ENCODE measurements at places on chromosomes 12 and 14. TPM values are rescaled to one million over a fixed set of nuclear protein-coding genes. Genes with fewer than 3 reads are reported as not detected.

- DNase-seq = no peak
These were observed 743 bp upstream of the CAND1 start for GRCh38 chr12:67268335-67268895.

- peak; percentile 22 for DNase-seq
These were observed 6.5 kb downstream of the NFE2 start for GRCh38 chr12:54294152-54294952.

DNA sequence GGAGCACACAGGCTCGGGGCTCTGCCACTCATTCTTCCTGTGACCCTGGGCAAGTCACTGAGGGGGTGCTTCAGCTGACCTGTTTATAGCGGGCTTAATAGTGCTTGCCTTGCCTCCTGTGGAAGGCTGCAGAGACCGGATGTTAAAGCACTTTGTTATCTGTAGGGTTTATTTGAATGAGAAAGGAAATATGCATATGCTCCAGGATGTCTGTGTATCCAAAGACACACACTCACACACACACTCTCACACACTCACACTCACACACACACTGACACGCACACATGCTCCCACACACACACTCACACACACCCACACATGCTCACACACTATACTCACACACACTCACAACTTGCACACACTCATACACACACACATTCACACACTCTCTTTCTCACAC, 56.1 kb upstream of the DDX11 start:
- DNase-seq = no peak

- no peak for DNase-seq
These were observed 1.0 kb downstream of the KLRK1 start for GRCh38 chr12:10388624-10389413.

- no peak for DNase-seq
These were observed 312.1 kb downstream of the ITPR2 start for GRCh38 chr12:26520869-26521268.

GRCh38 chr14:33126433-33126832, 187.8 kb downstream of the NPAS3 start:
- DNase-seq = no peak

GRCh38 chr12:120620624-120621023, 19.8 kb upstream of the CABP1 start:
- DNase-seq = no peak

- DNase-seq = no peak
These were observed 58.5 kb upstream of the METAP2 start for GRCh38 chr12:95415451-95415850.

DNA sequence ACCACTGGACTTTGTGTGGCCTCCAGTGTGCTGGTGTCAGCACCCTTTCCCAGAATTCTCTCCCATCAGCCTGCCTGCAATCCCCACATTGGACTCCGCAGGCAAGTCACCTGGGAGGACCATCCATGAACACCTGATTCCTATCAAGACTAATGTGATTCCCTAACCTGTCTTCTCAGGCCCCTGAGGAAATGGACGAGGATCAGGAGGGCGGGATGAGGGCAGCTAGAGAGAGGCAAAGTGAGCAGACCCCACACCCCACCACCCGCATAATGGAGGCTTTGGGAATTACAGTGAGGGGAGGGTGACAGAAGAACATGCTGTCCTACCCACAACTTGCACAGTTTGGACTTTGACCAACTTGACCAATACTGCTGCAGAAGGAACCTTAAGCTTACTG, 60.9 kb upstream of the RFX4 start:
- no peak for DNase-seq

DNA sequence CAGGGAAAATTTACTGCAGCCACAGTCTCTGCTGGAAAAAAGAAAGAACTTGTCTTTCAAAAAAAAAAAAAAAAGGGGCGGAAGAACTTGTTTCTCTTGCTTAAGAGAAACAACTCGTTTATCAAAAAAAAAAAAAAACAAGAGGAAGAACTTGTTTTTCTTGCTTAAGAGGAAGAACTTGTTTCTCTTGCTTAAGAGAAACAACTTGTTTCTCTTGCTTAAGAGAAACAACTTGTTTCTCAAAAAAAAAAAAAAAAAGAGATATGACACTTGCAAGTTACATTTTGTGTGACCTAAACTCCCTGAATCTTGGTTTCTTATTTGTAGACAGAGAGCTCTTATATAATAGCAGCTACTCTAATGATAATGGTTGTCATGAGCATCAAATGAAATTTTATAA, 44.7 kb upstream of the USP15 start:
- DNase-seq = no peak

DNA sequence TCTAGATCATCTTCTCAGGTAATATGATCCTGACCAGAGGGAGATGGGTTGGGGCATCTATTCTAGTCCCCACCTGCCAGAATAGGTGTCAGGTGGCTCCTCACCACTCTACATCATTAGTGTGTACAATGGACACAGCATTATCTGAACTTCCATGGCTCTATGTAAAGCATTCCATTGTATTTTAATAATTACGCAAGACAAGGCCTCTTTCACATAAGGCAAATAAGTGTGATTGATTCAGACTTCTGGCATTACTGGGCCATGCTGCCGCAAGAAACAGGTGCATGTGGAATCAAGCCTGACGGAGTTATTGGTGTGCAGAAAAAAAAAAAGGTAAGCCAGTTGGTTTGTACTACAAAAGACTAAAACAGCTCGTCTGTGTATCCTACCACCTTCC, 3.1 kb upstream of the DDHD1 start:
- no peak for DNase-seq

- DNase-seq = no peak
These were observed 2.7 kb downstream of the CFAP251 start for GRCh38 chr12:121921066-121921465.

GRCh38 chr14:64738281-64738804, 34.1 kb downstream of the PLEKHG3 start:
- DNase-seq = no peak

GRCh38 chr14:104563191-104563741, 16.3 kb upstream of the C14orf180 start:
- no peak for DNase-seq

DNA sequence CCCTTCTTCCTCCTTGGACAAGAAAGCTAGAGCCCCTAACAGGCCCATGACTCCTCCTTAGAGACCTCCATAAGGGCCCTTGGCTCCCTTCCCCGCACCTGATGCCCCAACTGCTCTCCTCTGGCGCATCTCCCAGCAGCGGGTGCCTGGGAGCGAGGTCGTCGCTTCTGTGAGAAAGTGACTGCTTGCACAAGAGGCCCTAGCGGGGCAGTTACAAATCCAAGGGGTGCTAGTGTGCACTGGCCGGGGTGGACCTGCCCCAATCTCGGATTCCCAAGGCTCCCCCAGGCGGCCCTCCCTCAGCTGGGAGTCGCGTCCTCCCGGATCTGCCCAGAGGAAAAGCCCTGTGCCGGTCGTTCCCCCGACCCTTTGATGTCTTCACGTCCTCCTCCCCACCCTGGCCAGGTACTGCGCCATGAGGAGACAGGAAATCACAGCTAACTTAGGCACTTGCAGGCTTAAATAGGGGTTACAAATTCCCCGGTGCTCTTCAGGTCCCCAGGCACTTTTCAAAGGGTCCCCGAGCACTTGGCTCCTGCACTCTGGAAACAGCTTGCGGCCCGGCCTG, 2.8 kb downstream of the NKX2-8 start:
- DNase-seq = no peak

GRCh38 chr14:22515929-22516328, 73.1 kb downstream of the DAD1 start:
- no peak for DNase-seq

- no peak for DNase-seq
These were observed 25.9 kb upstream of the EDDM3A start for GRCh38 chr14:20719777-20720176.

- no peak for DNase-seq
These were observed 26.8 kb downstream of the DUSP6 start for GRCh38 chr12:89325495-89325894.

DNA sequence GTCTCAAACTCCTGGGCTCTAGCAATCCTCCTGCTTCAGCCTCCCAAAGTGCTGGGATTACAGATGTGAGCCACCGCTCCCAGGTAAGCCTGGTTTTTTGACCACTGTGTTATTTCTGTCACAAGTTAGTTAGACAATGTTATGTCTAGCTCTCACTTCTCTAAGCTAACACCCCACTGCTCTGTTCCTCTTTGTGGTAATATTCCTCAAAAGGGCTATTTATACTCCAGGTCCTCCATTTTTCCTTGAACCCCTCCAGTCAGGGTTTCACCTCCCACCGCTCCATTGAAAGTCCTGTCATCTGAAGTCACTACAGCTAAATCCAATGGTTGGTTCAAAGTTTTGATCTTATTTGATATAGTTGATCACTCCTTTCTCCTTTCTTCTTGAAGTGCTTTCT, 5.1 kb downstream of the IRAK3 start:
- no peak for DNase-seq

DNA sequence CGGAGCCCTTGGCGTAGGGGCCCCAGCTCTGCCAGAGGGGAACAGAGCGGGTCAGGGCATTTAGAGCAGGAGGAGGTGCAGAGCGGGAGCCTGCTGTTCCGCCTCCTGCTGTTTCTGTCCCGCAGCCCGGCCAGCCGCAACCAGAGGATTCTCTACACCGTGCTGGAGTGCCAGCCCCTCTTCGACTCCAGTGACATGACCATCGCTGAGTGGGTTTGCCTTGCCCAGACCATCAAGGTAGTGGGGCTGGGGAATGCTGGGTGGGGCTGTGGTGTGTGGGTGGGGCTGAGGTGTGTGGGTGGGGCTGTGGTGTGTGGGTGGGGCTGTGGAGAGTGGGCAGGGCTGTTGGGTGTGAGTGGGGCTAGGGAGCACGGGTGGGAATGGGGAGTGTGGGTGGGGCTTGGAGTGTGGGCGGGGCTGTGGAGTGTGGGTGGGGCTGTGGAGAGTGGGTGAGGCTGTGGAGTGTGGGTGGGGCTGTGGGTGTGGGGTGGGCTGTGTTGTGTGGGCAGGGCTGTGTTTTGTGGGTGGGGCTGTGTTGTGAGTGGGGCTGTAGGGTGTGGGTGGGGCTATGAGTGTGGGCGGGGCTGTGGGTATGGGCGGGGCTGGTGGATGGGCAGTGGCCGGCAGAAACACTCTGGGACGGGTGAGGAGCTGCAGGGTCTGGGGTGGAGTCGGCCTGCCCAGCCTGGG, 8.0 kb downstream of the ASPG start:
- no peak for DNase-seq

The FOXG1 gene
- polyA plus RNA-seq = not detected

The INSM2 gene
- not detected for polyA plus RNA-seq

The OR6C2 gene
- not detected for polyA plus RNA-seq

The RASSF9 gene
- not detected for polyA plus RNA-seq

The RPGRIP1 gene
- polyA plus RNA-seq = not detected

The LRRC10 gene
- not detected for polyA plus RNA-seq

The SLC17A8 gene
- polyA plus RNA-seq = not detected

The SIRT4 gene
- polyA plus RNA-seq = 3.1 TPM

The UNC79 gene
- polyA plus RNA-seq = not detected

The SLCO1A2 gene
- polyA plus RNA-seq = not detected

The KLRK1 gene
- 2.7 TPM for polyA plus RNA-seq
